ENCODE measurements at places on chromosomes 12 and 14.

DNA sequence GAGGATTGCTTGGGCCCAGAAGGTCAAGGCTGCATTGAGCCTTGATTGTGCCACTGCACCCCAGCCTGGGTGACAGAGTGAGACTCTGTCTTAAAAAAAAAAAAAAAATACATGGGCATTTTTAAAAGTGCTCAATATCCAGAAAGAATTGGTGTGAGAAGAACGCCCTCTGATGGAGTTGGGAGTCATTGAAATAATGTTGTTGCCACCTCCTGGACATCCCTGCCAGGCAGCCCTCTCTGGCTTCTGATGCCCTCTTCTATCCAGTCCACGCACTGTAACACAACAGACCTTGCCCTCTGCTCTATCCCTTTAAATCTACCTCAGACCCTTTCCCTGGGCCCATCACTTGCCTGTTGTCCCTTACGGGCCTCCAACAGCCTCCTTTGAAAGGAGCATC is 4.9 kb downstream of the PTGDR start:
- no peak for DNase-seq

DNA sequence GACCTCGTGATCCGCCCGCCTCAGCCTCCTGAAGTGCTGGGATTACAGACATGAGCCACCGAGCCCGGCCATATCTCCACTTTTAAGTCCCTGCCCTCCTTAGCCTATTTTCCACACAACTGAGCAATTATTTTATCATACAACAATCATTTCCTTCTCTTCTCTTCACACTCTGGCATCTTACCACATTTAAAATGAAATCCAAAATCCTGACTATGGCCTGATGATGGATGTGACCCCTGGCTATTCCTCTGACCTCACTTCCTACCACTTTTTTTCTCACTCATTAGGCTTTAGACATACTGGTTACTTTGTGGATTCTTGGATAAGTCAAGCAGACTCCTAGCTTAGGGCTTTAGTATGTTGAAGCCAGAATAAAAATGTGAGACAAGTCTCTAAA is 21.9 kb upstream of the EID3 start:
- DNase-seq, result no peak

DNA sequence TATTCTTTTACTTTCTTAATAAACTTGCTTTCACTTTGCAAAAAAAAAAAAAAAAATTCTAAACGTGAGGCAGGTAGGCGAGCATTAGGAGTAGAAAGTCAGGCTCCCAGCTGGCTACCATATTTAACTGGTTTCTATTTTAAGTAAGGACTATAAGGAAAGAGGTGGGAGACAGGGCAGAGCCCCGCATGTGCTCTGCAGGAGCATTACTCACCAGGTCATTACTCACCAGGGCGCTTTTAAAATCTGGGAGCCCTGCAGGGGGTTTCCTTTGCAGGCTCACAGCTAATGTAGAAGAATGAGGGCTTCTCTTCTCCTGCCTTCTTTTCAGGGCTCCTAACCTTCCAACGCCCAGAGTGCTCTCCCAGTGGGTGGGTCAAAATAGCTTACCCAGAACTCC is 14.0 kb upstream of the DPF3 start:
- peak; percentile 80 for DNase-seq

GRCh38 chr12:52230364-52231281 is 2.4 kb upstream of the KRT7 start:
- DNase-seq, result peak; percentile 85

- no peak for DNase-seq
Measured at GRCh38 chr14:67493092-67493717, 4.7 kb upstream of the TMEM229B start.

GRCh38 chr14:68790644-68791077 is 2.2 kb downstream of the ZFP36L1 start:
- DNase-seq, result peak; percentile 47

- peak; percentile 50 for DNase-seq
Measured at GRCh38 chr14:64625386-64626232, 75.8 kb downstream of the PPP1R36 start.

GRCh38 chr12:79552192-79552591 is 138.6 kb downstream of the PAWR start:
- DNase-seq, result no peak

- DNase-seq, result no peak
Measured at GRCh38 chr12:18446061-18446644, 184.8 kb downstream of the PIK3C2G start.

DNA sequence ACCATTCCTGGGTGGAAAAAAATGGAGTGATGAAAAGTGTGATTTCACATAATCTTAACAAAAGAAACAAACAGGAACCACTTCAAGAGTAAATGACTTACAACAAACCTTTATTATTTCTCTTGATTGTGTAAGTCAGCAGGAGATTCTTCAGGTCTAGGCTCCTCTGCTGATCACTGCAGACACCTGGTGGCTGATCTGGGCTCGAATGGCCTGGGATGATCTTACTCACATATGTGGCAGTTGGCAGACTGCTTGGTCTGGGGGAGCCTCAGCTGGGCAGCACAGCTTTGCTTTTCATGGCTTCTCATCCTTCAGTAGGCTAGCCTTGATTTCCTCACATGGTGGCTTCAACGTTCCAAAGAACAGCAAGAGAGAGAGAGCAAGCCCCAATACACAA is 215.4 kb upstream of the PRICKLE1 start:
- DNase-seq, result no peak

DNA sequence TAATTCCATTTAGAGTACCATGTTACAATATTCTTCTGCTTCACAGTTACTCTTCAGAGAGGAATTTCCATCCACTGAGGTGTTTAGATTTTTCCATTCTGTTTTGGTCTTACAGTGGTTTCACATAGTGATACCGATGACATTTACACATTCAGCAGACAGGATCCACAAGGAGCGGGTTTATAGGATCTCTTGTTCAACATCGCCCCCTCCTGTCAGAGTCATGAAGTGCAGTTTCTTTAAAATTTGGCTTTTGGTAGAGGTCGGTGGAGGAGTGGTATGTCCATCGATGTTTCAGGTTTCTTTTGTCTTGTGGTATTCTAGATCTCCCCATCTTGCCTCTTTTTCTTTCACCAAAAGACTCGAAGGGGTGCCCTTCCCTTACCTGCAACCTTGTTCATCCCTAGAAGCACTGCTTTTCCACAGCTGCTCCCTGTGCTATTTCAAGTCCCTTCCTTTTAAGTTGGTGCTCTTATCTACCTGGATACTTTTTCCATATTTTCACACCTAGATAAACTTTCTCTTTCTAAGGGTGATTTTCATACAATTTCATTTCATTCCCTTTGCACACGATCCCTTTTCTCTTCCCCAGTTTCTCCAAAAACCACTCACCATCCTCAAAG is 181.3 kb downstream of the ITPR2 start:
- DNase-seq, result peak; percentile 86

GRCh38 chr14:80988192-80988591 is 32.8 kb downstream of the TSHR start:
- no peak for DNase-seq

DNA sequence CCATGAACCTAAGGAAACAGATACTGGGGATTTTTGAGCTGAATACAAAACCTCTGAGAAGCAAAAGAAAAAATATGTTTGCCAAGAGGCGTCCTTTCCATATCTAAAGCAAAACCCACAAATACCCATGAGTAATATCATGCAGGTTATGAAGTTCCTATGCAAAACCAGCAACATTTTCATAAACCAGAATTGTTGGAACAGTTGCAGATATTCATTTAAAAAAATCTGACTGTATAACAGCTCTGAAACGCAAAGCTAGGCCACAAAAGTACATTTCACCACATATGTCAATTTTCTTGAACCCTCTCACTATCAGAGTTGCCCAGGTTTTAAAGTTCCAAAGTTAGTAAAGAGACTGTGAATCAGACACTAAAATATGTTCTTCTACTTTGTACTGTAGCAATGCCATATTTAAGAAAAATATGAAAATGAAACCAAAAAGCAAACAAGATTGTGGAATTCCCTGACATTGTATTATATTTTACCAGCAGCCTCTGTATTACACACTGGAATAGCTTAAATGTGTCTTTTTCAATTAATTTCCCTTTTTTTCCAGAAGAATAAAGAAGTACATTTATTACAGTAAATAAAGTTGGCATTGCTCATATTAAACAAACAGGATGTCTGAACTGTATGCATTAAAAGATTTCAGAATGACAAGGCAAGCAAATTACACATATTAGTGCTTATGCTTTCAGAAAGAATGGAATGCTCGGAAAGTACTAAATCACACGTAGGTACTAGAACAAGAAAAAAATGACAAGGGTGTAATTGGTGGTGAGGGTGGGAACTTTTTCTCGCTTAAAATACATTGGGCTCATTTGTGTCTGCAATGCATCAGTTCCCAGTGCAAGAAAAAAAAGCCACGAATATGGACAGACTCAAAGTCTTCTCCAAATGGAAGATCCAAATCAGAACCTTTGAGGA is 33.6 kb upstream of the HIF1A start:
- DNase-seq, result no peak

DNA sequence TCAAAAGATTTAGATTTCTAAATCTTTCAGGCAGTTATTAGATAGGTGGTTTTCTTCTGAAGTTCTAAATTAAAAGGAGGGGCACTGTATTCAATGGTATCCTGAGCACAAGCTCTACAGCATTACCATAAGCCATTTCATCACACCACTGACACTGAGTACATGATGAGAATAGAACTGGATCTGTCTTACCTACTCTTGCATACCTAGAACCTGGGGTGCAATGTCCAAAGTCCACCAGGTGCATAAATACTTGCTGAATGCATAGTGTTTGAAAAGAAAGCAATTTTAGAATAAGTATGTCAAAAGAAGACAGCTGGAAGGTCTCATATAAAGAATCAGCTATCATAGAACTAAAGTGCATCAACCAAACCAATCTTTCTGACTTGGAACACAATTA is 85.5 kb upstream of the ACTN1 start:
- DNase-seq, result no peak

DNA sequence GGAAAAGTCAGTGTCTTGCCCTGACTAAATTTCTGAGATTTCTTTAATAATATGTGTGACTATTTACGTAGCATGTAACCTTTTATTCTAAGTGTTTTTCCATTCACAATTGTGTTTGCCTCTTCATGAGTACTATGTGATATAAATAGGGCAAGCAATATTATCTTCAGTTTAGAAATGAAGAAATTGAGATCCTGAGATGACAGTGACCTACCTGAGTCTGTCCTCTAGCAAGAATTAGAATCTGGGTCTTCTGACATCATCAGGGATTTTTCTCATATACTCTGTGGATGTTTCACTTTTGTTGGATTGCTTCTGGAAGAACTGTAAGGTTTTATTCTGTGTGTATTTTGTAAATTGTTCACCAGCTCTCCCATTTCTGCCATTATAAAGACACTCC is 35.0 kb downstream of the TMTC2 start:
- no peak for DNase-seq

DNA sequence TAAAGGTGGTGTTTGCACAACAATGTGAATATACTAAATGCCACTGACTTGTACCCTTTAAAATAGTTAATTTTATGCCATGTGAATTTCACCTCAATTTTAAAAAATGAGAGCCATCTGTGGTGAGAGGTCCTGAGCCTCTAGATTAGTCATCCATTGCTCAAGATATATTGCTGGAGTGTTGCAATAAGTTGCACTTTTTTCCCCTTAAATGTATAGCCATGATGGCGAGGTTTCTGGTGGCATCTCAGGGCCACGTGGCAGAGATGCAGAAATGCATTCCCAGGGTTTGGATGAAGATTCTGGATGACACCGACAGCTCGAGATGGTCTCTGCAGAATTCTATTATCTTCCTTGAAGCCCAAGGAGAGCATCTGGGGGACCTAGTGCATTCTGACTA is 153.7 kb downstream of the AACS start:
- DNase-seq, result no peak

DNA sequence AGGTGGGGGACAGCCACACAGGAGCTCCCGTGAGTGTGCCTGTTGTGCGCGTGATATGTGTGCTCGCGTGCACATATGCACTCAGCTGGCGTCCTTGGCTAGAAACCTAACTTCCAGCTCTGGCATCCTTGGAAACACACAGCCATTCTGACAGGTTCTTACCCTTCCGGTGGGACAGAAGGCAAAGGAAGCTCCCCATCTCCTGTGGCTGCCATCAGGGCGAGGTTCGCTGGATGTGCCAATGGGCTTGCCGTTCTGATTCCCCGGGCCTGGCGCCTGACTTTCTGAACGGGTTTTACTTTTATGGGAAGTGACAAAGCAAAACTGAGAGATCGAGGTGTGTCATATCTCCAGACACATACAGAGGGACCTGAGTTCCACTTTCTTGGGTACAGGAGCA is 124.7 kb downstream of the PAPOLA start:
- peak; percentile 38 for DNase-seq

- no peak for DNase-seq
Measured at GRCh38 chr12:52032446-52032803, 18.8 kb upstream of the NR4A1 start.

DNA sequence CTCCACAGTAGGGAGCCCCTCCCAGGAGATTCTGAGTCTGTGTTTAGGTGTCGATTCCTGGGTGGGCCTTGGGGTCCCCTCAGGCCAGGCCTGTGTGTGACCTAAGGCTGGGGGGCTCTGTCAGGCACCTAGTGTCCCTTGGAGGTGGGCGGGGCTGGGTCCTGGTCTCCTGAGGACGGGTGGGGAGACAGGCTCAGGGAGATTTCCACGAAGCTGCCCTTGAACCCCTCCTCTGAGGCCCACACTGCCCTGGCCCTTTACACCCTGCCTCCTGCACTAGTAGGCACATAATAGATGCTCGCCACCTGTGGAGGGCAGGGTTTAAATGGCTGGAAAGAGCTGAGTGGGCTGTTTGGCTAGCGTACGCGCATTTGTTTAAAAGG is 32.9 kb downstream of the MEG3 start:
- no peak for DNase-seq

- DNase-seq, result no peak
Measured at GRCh38 chr14:105856676-105857219, 330.4 kb downstream of the TMEM121 start.

DNA sequence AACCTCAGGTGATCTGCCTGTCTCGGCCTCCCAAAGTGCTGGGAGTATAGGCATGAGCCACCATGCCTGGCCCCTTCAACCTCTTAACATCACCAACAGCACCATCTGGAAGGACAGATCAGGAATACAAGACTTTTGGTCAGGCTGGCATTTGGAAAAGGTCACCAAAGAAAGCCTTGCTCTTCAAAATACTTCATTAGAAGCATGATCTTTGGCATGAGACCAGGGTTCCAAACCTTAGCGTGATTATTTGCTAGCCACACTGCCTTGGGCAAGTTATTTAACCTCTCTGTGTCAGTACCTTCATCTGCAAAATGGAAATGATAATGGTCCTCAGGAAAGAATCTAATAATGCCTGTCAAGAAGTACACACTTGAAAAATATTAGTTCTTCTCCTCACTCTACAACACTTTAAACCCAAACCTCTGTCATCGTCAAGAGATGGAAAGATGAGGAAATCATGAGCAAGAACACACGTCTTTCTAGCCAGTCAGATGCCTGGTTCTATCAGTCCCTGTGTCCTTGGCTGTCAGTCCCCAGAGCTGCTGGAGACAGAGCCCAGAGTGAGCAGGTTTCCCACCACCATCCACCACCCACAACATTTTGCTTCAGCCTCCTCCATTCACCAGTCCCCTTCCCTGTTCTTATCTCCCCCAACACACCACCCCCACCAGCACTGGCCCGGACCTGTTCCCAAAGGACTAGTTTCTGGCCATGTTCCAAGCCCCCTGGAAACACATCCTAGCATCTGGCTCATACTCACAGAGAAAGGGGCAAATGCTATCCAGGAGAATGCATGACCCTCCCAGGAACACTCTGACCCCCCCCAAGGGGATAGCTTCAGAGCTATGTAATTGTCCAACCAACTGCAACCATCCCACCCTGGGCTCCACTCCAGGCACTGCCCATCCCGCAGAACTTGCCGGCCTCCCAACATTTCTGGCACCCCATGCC is 2.0 kb downstream of the ADCY6 start:
- no peak for DNase-seq

GRCh38 chr12:3523058-3523457 is 32.1 kb downstream of the PRMT8 start:
- DNase-seq, result no peak

- no peak for DNase-seq
Measured at GRCh38 chr12:28456934-28457710, 266.9 kb downstream of the CCDC91 start.

Data from islet precursor cell (in vitro differentiated cells).